ENCODE measurements at places on chromosomes 3 and 15.

DNA sequence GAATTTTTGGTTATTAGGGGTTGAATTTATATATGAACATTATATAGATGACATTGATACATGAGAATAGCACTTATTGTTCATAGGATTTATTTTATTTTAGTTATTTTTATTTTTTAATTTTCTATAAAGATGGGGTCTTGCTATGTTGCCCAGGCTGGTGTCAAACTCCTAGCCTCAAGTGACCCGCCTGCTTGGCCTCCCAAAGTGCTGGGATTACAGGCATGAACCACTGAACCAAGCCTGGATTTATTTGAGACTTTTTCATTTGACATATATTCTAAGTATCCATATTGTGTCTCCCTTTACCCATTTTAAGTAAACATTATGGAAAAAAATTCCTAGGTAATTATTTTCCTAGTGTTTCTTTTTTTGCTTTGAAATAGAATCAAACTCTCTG, 12.5 kb downstream of the PAQR9 start:
- DNase-seq: no peak

DNA sequence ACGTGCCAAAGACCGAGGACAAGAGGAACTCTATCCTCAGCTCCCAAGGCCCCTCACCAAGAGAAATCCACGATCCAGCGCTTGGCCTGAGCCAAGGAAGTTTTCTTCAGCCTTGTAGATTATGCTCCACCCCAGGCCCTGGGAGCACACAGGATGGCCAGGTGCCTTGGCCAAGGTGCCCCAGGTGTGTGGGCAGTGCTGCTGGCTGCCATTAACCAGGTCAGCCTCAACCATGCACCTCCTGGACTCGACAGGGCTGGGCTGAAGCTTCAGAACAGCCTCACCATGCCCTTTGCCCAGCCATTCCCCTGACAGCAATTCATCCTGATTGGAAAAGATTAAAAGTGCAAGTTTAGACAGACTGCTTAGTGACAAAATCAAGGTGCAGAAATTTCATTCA, 10.9 kb upstream of the MESP1 start:
- no peak for DNase-seq

DNA sequence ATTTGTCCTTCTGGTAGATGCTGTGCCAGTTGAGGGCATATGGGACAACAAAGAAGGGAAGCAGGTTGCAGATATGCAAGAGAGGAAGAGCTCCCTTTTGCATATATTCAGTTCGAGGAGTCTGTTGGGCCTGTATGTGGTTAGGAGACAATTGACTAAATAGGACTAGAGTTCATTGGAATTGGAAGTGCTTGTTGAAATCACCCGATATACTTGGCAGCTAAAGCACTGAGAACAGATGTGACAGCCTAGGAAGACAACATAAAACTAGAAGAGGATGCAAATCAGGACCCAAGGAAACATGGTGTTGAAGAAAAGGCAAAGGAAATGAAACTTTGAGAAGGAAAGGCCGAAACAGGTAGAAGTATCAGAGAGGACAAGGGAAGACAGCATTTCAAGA, 215.2 kb upstream of the P2RY1 start:
- DNase-seq: no peak

DNA sequence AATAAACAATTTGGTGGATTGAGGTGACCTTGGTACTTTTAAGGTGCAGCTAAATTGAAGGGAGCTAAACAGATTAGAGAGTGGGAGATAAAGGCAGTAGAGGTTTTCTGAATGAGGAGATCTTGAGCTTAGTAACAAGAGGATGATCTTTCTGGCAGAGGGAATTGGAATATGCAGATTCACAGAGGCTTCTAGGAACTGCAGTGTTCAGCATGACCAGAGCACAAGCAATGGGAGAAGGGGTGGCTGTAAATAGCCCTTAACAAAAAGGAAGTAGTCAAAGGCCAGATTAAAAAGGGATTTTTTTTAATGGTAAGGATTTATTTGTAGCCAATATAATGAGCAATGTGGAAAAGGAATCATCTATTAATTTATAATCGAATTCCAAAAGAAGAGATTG, 5.7 kb upstream of the BNIP2 start:
- DNase-seq: no peak

GRCh38 chr3:138398791-138399575, 35.4 kb upstream of the ESYT3 start:
- DNase-seq: no peak

DNA sequence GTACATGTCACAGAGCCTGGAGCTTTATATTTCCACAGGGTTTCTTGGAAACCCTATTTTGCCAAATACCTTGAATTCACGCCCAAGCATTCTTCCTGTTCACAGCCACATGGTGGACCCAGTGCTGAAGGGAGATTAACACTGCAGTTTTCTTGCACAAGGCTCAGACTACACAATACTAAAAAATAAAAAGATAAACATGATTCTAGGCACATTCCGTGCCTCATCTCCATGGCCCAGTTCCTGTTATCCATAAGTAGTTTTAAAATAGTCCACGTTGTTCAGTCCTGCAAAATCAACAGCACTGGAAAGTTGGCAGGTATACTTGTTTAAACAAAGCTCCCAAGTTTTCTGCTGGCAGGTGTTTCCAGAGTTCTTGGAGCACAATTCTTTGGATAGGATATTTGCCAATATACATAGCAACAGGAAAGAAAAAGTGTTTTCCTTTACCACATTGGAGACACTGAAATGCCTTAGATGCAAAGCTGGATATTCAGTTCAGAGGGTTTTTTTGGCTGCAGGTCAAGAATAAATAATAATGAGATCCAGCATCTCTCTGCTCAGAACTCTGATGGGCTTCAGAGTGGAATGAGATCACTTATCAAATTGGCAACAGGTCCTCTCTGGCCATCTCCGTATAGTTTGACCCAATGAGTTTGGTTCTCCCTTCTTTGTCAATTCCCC, 88.1 kb upstream of the TGFBR2 start:
- no peak for DNase-seq

- no peak for DNase-seq
These were observed 19.5 kb downstream of the DNAJB11 start for GRCh38 chr3:186589856-186590579.

GRCh38 chr3:21752749-21753347, 1.8 kb upstream of the ZNF385D start:
- no peak for DNase-seq

GRCh38 chr3:154684021-154684420, 254.0 kb upstream of the GPR149 start:
- DNase-seq: no peak
